ENCODE measurements at places on chromosomes 7 and 10.
A peak's percentile ranks its signal among the peaks of the same experiment; 100 is the strongest.

DNA sequence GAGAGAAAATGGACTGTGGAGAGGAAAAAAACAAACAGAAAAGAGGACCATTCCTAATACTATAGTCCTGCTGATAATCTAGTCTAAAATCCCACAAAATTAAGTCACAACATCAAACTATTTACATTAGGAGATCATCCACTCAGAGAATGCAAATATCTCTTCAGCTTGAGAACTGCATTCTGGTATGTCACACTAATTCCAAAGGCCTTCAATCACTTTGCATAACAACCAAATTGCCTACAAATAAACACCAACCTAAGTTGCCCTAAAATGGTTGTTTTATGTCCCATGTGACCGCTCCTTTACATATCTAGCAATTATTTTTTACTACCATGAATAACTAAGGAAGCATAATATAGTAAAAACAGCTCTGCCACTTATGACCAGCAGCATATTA, 264.3 kb downstream of the CACNA2D1 start:
- no peak for DNase-seq

DNA sequence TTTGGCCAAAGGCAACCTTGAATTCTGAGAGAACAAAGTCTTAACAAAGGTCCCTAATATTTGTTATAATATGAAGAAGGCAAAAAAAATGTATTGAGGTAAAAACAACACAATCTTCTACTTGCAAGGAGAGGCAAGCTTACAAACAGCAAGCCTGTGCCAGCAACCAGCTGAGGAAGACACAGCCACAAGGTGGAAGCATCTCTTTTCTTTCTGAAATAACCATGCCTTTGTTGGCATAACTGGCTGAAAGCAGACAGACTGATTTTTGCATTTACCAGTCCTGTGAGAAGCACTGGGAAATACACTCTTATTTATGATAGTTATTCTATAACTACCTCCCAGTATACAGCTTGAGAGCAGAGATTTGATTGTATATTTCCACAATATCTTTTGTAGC, 292.0 kb downstream of the PHTF2 start:
- no peak for DNase-seq

- no peak for DNase-seq
Measured at GRCh38 chr10:11934262-11934661, 108.3 kb downstream of the UPF2 start.

DNA sequence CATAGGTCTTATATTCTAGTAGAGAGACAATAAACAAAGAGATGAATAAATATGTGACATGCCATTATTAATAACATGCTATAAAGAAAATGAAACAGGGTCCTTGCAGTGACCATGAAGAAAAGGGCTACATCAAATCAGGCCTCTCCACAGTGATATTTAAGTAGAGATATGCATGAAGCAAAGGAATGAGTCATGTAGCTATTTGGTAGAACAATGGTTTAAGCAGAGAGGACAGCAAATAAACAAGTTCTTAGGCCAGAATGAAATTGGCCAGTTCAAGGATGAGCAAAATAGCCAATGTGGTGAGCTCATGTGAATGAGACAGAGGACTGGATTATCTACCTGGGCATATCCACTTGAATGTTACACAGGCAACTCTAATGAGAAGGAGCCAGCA, 172.2 kb upstream of the FERD3L start:
- no peak for DNase-seq

DNA sequence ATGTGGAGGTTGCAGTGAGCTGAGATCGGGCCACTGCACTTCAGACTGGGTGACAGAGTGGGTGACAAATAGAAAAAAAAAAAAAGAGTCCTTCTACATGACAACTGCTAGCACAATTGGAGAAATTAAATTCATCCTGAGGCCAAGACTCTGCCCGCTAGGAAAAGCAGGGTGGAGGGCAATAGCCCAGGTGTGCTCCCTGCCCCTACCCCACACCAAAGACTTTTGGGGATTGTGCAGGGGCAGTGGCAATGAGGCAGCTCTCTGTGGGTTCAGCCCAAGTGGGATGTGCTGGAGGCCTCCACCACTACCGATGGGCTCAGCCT, 61.3 kb downstream of the TMEM209 start:
- no peak for DNase-seq

DNA sequence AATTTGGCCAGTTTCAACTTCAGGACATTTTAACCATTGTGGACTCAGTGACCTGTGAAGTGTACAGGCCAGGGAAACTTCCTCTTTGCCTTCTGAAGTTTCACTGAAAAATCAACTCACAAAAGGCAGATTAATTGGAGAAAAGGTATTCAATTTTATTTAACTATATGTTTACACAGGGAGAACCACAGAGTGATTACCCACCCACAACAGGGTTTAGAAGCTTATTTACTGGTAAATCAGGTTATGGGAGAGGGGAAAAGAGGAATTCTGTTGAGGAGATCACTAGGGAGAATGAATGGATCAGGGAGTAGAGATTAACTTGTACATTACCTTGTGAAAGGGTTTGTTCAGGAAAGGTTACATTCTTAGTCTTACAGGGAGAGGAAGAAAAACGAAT, 1.7 kb upstream of the AKR1D1 start:
- DNase-seq: no peak

DNA sequence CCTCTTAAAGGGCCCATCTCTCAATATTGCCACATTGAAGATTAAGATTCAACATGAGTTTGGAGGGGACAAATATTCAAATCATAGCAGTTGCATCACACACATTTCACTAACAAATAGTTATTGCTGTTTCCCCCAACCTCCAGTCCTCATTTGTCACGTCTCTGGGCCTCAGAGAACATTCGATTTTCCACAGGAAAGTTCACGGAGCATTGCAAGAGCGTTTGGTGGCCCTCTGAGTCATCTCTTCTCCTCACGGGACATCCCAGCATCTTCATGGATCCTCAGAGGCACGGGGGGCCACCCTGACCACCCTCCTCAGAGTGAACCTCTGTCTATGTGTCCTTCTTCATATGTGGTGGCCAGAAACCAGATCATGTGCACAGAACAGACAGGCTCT, 50.3 kb upstream of the CHST15 start:
- DNase-seq: no peak

DNA sequence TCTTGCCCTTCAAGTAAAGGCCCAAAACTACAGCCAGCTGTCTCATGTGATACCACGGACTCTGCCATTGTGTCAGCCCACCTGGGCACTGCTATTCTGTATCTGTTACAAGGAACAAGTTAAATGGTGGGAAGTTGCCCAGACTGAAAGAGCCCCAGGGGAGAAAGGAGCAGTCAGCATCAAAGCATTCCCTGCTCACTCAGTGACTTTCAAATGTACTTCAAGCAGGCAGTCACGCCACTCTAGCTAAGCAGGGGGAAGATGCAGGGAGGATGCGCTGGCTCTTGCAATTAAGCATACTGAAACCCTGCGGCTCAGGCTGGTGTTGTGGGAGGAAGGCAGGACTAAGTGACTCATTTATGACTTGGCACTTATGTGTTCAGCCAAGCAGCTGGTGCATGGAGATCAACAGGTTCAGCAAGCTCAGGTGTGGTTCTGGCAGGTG, 1249.6 kb downstream of the TYW1 start:
- DNase-seq: no peak

DNA sequence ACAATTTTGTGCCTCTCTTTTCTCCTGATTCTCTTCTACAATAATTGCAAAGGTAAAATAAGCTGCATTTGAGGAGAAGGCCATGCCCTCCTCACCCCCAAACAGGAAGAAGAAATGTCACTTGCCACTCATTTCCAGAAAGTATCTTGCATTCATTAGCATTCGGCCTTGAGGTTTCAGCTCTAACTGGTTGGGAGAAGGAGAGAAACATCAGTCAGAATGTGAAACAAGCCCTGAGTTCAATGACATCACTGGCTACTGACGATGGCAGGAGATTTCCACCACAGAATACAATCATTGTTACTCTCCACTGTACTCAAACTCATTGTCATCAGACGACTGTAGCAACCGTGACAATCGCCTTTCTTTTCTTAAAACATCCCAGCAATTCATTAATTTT, 72.8 kb downstream of the PRKCQ start:
- DNase-seq: no peak

DNA sequence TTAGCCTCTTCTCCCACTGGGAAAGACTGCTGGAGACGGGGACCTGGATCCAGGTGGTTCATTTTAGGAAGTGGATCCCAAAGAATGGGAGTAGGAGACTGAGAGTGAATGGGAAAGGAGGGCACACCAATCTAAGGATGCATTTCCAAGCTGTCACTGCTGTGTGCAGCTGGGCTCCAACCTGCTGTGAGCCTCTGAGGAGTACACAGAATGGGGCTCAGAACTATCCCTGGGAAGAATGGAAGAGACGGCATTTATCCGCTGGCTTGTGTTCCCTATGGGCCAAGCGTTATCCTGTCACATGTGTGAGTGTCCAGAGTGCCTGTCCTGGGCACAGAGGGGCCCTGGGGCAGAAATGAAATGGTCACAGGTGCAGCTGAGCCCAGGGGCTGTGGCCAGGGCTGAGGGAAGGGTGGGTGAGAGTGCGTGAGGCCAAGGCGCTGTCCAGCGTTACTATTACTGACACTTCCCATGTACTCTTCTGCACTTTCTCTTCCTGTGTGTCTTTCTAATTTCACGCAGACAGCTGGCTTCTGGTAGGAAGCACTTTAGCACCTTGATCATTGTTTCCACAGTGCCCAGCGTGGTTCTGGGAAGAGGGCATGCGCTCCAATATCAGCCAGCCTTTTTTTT, 35.4 kb upstream of the PODXL start:
- no peak for DNase-seq

DNA sequence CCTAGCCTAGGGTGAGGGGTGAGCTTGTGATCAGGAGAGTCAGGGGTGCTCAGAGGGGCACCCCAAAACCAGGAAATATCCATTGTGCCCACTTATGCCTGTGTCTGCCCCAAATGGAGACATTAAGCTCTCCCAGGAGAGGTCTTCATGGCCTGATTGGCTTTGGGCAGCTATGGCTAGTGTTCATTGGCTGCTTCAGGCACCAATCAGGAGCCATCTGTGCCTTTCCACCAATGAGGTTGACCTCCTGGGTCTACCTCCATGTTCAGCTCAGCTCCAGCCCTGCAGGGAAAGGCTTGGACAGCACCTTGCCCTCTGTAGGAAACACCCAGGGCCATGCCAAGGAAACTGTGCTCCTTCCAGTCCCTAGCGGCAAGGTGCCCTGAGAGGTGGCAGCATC, 23.9 kb upstream of the HSPB1 start:
- no peak for DNase-seq

DNA sequence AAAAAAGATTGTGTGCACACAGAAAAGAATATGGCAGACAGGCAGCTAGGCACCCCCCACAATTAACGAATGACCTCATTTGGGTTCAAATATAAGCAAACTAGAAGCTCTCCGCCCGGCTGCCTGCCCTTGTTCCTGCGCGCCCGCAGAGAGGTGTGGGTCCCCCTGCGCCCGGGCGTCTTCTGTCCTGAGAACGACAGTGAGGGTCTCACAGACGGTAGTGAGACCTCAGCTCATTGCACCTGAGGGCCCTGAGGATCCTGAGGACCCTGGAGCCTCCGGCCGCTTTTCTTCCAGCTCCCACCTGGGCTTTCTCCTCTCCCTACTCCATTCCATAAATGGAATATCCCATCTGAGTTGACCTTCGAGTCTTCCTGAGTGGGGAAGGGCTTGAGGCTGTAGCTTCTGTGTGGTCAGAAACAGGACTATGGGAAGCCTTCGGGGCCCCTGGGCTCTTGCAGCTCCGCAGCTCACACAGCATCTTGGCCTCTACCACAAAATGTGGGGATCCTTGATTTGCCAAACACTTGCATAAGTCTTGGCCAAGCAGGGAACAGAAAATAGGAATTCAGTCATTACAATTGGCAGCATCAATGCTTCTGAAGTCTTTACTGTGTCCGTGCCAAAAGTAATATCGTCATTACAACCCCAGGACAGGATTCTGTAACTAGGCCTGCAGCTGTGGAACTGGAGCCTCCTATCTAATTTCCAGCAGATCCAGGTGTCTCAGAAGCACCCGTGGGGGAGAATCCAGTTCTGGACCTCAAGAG, 43.8 kb downstream of the JAKMIP3 start:
- peak; percentile 48 for DNase-seq

DNA sequence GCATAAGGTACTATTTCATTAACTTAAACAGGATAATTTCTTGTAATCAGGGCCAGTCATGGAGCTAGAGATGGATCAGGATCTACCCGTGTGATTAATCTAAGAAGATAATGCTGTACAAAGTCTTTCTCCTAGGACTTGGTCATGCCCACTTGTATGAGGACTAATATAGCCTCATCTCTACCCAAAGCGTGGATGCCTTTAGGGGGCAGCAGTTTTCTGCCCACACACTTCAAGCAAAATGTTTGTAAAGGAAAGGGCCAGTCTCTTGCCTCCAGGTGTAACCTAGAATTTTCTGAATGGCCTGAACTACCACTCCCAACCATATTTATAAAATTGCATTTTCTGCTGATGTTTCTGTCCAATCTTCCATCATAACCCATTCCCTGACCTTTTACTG, 764.0 kb upstream of the IGFBP3 start:
- DNase-seq: no peak

- DNase-seq: no peak
Measured at GRCh38 chr7:157979636-157980340, 607.8 kb downstream of the PTPRN2 start.

DNA sequence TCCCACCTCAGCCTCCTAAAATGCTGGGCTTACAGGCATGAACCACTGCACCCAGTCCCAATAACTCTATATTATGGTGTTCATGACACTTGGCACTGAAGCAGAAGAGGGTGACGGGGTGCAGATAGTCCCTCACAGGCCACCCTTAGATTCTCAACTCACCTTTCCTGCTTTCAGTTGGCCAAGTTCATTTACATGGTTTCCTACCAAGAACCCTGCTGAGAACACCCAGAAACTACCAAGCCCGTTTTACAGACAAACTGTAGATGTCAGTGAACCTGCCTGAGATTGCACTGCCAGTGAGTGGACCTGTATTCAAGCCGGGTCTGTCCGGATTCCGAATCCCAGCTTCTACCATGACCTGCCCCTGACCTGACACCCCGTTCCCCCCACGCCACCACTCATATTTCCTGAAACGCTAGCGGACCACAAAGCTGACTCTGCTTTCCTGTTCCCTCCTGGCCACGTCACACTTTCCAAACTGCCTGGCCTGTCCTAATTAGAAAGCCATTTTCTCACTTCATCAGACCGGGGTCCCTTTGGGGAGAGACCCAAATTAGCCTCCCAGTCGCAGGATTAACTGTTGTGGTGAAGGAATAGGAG, 17.3 kb downstream of the GRID2IP start:
- no peak for DNase-seq

DNA sequence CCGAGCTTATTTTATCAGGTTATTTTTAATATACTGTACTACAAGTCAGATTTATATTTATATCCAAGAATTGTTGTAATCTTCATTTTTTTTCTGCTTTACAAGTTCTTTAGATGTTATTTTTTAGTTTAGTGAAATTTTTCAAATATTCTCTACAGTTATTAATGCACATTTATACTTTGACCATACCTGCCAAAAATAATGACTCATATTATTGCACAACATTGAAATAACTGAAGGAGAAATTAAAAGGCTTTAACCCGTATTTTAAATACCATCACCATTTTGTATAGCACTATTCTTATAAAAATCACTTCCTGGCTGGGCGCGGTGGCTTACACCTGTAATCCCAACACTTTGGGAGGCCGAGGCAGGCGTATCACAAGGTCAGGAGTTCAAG, 278.5 kb downstream of the BICC1 start:
- no peak for DNase-seq
